ENCODE measurements at places on chromosomes 1 and 21.
A peak's percentile ranks its signal among the peaks of the same experiment; 100 is the strongest.

GRCh38 chr21:42887326-42887725 is 5.8 kb upstream of the NDUFV3 start:
- DNase-seq = no peak

DNA sequence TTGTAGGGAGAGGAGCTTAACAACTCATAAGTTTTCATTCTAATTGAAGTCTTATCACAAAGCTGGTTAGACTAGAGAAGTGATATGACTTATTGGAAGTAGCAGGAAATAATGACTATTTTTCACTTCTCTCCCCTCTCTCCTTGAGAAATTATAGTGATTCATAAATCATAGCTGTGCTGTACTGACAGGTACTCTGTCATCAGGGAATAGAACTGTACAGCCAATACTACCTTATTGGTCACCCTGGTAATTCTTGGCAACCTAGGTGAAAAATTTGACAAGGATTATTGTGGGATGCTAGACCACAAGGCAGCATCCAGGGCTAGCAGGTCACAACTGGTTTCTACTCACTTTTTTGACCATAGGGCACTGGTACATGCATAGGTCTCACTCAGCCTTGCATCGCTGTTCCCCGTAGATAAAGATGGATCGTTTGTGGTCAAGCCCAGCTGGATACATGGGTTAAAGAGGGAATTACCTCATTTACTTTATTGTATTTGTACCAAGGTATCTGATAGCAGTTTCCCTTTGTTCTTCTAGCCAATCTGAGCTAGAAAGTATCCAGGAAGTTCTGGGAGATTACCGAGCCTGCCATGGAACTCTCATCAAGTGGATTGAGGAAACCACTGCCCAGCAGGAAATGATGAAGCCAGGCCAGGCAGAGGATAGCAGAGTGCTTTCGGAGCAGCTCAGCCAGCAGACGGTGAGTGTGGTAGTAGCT is 113.6 kb downstream of the MACF1 start:
- no peak for DNase-seq

DNA sequence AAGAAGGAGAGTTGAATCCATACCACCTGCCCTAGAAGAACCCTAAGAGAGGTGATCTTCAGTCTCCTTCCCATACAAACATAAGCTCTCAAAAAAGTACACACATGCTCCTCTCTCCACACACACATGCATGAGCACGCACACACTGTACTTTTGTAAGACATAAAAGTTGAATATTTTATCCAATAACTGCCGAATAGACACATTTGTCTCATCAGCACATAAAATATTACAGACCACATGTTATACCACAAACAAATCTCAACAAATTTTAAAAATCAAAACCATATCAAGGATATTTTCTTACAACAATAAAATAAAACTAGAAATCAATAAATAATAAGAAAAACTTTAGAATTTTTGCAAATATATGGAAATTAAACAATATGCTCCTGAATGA is 2.7 kb downstream of the SPRR1A start:
- no peak for DNase-seq

GRCh38 chr1:235852887-235853286 is 13.8 kb downstream of the LYST start:
- no peak for DNase-seq

DNA sequence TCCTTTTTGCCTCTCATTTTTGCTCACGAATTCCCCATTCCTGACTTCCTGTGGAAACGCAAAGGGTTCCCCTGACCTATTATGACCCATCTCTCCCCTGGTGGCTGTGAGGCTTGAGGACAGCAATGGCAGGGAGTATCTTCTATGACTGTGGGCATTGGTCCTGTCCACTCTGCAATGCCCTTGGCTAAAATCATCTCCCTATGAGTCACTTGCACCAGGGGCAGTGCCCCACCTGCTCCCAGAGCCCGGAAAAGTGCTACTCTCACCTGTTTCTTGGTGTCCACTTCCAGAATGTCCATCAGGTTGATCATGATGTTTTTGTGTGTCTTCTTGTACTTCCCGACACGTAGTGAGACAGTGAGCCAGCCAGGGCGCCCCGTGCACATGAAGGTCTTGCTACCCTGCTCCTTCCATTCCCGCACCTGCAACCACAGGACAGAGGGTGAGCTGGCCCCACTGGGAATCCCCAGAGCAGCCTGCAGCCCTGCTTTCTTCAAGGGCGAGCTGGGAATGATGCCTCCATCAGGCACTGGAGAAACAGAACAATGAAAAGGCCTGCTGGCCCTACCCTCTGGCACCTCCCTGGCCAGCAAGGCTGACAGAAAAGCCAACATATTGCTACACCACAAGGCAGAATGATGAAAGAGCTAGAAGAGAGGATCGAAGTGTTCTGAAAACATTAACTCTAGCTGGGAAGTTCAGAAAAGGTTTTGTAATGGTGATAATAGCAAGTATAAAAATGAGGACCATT is 3.5 kb downstream of the DHCR24 start:
- no peak for DNase-seq

GRCh38 chr1:24735156-24735508 is 10.1 kb upstream of the CLIC4 start:
- no peak for DNase-seq

GRCh38 chr1:215566556-215567490 is at the start of gene KCTD3:
Gene KCTD3, plus strand, starts transcription at chr1:215567304. Its CDS starts 382 bp downstream, at chr1:215567686.
- peak; percentile 70 for DNase-seq

DNA sequence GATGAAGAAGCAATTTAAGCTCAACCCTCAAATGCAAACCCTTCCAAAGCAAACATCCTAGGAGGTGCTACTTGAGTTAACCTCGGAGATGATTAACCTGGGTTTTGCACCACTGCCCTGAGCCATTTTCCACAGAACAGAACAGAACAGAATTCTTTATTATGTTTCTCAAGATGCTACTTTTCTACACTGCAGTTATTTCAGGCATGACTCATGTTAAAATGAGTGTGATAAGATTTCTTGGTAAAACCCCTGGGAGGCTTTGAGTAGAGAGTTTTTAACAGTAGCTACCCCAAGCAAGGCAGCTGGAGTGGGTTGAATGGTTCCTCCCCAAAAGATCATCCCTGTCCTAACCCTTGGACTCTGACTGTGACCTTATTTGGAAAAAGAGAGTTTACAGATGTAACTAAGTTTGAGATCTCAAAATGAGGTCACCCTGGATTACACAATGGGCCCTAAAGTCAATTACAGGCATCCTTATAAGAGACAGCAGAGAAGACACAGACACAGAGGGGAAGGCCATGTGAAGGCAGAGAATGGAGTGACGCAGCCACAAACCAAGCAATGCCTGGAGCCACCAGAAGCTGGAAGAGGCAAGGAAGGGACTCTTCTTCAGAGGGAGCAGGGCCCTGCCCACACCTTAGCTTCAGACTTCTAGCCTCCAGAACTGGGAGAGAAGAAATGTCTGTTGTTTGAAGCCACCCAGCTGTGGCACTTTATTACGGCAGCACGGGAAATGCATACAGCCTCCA is 153.4 kb downstream of the ETS2 start:
- no peak for DNase-seq

DNA sequence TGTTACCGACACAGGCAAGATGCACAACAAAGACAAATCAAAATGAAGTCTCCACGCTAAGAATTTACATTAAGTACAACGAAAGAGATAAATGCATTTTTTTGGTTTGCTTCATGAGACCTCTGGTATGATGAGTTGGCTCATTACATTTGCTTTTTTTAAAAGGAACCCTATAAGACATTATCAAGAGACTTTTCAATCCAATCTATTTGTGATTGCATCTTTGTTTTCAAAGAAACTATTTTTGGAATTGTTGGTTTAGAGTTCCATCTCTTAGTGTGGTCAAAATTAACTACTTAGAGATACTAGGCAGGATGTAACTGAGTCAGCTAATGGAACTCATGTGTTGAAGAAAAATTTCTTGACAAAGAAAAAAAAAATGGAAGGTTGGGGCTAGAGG is 200.1 kb downstream of the ZC3H11B start:
- no peak for DNase-seq

- peak; percentile 47 for DNase-seq
These were observed 12.9 kb downstream of the PTAFR start for GRCh38 chr1:28163496-28164161.

- no peak for DNase-seq
These were observed 12.1 kb downstream of the CLCA2 start for GRCh38 chr1:86436041-86436440.

- no peak for DNase-seq
These were observed 310.0 kb downstream of the SMYD3 start for GRCh38 chr1:246197076-246197475.

GRCh38 chr1:40944326-40944725 is 35.2 kb upstream of the CTPS1 start:
- no peak for DNase-seq

DNA sequence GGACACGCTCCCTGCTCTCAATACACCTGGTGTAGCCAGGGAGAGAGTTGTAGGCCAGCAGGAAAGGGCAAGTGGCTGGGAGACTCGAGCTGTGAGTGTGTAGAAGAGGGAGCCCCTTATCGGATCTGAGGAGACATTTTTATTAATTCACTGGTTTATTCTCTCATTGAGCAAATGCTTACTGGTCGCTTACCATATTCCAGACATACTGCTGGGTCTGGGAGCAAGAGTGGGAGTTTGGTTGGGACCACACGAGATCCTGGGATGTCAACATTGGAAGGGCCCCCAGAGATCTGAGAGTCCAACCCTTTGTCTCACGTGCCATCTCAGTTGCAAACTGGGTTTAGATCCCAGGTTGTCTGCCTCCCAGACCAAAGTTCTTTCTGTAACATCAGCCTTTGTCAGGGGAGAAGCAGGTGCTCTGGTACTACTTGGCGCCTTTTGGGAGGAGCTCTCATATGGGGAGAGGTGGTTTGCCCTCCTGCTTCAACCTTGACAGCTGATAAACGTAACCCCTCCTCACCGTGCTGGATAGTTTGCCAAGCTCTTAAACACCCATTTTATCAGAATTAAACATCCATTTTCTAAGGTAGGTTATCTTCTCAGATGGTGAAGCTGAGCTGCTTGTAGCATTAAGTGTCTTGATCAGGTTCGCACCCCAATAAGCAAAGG is 742 bp downstream of the TMEM222 start:
- DNase-seq = no peak

DNA sequence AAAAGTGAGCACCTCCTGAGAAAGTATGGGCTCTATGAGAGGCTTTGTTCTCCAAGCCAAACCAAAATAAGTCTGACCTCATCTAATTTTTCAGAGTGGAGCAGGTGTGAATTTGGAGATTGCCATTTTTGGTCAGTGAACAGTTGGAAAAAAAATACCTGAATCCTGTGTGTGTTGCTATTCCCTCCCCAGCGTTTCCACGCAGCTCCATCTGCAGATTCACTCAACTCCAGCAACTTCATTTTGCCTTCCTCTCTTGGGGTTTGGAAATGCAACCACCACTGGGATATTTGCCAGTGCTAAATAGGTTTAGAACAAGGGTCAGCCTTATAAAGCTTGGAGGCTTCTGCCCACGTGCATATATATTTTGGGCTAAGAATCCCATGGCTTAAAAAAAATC is 11.2 kb downstream of the CASQ2 start:
- DNase-seq = no peak

GRCh38 chr1:11550664-11551283 is 71.8 kb downstream of the DISP3 start:
- DNase-seq = no peak

DNA sequence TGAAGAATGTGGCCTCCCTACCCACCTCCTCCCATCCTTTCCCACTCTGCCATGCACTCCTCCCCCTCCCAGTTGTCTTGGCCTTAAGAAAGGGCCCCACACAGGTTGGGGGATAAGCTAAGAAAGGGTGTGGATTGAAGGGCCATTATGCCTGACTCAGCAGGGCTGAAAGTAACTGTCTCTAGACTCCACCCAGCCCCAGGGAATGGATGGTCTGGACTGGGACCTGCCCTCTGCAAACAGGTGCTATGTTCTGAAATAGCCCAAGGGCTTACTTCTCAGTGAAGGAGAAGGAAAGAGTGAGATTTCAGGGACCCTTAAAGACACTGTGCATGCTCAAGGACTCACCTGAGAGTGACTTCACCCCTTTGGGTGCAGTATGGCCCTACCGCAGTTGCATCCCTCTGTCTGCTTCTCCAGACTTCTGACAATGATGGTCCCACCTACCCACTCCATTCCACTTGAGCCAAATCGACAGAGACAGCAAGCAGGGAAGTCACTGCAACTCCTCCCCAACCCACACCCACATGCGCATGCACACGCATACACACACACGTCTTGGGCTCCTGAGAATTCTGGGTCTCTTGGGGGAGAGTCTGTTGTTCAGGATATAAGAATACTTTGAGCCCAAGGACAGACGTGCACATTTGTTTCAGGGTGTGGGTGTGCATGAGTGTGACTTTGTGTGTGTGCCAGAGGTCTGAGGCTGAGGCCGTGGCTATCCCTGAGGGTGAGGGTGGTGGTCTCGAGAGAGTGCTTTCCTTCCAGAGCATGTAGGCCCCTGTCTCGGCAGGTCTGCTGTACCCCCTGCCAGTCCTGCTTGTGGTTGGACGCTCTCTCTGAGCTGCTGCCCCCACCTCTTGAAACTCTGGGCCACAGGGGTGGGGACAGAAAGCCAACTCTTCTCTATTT is 231.9 kb downstream of the PTPRU start:
- DNase-seq = no peak

DNA sequence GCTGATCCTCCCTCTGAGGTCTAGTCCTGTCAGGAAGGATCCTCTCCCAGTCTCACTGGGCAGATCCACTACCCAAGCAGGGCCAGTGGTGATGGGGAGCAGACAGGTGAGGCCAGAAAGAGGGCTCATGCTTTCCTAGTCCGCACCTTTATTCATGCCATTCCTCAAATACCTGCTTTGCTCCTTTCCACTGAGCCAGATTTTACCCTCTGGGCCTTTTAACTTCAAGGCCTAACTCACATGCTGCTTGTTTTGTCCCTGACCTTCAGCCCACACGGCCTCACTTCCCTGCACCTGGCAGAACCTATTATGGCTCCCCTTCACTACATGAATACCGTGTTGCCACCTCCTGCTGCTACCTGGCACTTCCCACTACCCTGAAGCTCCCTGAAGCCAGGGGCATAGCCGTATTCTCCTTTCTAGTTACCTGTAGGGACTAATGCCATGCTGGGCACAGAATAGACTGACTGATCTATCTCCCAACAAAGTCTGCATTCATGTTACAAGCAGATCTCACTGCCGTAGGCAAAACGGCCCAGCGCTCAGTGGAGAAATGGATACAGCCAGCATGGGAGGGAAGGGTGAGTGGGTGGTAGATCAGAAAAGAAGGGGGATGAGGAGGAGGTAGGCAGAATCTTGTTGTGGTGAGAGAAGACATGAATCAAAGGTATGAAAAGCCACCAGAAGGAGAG is 36.1 kb upstream of the GOLT1A start:
- DNase-seq = no peak

- no peak for DNase-seq
These were observed 590.6 kb downstream of the MATN1 start for GRCh38 chr1:30132602-30133286.

All from DMS 273 treated with DMSO at 0.1 percent for 48 hours (cell line).